Peyer's patch (tissue), 4 donors: ENCODE measurements at places on chromosomes 7 and 10.

DNA sequence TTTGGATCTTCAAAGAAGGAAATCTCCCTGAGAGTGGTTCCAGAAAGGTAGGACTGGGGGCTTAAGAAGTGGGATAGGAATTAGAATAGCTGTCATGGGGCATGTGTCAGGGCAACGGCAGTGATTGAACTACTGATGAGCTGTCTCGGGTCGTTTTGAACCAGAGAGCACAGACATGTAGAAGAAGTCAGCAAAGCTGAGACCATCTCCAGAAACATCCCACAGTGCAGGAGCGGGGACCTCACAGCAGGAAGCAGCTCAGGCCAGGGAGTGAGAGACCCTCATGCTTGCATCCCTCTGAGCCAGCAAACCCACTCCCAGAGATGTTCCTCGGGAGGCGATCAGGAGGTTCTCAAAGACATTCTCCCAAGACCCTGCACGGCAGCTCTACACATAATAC is 60.1 kb downstream of the AOC1 start:
- no peak for DNase-seq

- DNase-seq = no peak
Observed at GRCh38 chr10:110530131-110530831, 32.6 kb downstream of the DUSP5 start.

DNA sequence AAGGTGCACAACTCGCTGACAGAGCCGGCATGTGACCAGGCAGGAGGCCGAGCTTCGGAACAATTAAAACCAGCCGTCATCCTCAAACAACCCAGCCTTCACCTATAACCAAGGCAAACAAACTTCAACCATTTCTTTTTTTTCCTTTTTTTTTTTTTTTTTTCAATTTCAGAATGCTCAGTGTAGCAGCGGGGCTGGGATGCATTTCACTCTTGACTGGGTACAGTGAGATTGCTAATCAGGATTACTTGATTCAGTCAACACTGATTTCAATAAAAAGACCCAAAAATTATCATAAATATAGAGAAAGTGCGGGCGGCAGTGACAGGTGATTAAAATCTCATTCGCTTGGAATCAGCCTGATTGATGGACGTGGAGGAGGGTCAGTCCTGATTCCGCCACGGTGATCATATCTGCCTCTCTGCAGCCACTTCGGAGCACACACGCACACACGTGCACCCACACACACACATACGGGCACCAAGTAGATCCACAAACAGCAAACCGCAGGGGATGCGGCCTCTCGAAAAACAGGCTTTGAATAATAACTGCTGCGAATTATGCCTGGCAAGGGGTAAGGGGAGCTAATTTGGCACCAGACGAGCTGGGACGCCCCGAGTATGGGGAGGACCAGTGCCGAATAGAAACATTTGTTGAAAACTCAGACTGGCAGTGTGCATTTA is 31.2 kb downstream of the EBF3 start:
- no peak for DNase-seq

DNA sequence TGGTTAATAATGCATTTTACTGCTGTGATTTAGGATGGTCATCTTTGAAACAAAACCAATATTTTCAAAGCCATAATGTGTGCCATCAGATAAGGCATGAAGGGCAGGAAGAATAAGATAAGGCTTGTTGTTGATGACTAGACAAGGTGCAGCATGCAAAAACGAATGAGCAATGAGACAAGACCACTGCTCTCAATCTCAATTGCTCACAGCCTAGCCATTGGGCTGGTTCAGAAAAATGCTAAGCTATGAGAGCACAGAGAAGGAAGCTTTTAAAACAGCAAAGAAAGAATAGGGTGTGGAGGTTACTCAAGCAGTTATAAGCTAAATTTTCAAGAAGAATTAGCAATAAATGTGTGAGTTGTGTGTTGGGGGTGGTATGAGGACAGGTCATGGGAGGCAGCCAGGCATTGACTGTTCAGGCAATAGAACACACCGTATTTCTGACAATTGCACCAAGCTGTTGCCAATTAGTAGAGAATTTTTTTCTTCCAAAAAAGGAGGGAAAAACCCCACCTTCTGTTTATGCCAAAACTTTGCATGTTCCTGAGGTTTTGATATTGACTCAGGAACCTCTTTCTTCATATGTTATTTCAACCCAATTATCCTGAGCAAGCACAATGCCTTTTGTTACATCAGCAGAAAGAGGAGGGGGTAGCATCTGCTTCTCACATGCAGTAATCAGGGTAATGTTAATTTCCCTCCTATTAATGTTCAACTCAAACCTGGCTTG is 276.5 kb downstream of the HDAC9 start:
- DNase-seq = no peak

DNA sequence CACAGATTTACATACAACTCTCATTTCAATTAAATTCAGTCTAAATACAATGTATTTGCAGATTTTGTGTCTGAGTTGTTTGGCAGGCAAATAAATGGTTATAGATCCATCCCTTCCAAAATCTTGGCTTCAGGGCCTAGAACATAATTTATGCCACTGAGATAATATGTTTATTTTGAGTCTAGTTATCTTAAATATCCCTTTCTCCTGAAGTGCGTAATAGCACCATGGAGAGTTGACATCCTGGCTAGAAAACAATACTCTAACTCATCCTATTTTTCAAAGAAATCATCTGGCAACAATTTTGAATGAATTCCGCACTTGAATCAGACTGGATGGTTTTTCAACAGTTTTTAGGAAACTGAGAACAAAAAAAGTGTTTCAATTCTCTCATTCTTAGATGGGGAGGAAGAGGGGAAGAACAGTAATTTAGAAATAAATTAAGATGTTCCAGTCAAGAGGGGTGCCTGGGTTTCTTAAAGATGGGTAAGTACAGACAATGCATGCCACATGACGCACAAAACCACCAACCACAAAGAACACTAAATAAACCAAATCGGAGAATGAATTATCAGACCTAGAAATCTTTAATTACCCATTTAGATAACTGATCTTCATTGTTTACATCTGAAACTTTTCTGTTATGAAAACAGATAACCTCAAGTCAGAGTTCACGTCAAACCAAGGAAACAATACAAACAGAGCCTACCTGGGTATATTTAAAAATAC is 228.7 kb upstream of the PTN start:
- DNase-seq = no peak

DNA sequence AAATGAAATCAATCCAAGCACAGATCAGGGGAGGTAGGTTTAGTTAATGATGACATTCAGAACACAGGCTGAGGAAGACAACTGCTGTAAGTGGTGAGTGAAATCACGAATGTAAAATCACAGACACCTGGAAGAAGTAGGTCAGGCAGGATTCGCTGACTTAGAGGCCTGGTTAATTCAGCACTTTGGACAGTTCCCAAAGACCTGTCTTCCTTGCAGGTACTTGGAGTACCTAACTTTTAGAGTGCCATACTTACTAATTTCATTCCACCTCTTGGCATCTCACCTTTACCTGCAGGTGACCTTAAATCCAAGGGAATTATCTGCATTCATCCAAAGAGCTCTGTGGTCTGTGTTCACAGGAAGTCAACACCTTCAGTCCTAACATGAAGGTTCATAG is 822.3 kb downstream of the PHTF2 start:
- no peak for DNase-seq

DNA sequence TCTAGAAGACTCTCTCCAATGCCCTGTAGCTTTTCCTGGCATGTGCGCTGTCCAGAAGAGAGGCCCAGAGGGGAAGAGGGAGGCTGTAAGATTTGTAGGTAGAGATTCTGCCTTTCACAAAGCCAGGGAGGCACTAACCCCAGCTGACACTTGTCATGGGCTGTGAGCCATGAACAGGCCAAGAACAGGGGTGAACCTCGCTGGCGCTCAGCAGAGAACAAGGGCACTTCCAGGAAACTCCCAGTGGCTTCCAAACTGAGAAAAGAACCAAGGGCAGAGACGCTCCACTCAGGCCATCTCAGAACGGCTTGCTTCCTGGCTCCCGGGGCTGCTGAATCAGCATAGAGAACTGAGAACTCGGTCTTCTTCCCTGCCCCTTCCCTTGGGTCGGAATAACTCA is 257.8 kb upstream of the ZNF32 start:
- no peak for DNase-seq

- DNase-seq = no peak
Observed at GRCh38 chr10:27783660-27784059, 38.0 kb upstream of the MKX start.
